NK-92 treated with Interleukin-12 subunit alpha and Interleukin-12 subunit beta, amount 100 ng/mL, for 24 hours (cell line): ENCODE measurements at places on chromosomes 11 and 22.

DNA sequence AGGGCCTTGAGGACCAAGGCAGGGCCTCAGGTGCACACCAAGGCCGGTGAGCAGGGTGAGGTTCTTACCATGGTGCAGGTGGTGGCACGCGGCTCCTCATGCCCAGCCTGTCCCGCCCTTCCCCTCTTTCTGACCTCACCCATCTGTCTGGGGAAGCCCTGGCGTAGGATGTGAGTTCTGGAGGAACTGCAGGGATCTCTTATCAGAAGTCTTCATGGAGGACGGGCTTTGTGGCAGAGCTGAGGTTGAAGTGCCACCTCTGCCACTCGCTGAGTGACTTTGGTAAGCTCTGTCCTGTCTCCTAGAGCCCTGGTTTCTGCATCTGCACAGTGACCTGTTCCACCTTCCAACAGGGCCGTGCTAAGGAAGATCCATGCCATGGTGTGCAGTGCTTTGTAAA lies 49.1 kb downstream of the LRRC32 start:
- DNase-seq: no peak

- no peak for DNase-seq
Observed at GRCh38 chr11:41486424-41486823, 27.0 kb upstream of the LRRC4C start.

DNA sequence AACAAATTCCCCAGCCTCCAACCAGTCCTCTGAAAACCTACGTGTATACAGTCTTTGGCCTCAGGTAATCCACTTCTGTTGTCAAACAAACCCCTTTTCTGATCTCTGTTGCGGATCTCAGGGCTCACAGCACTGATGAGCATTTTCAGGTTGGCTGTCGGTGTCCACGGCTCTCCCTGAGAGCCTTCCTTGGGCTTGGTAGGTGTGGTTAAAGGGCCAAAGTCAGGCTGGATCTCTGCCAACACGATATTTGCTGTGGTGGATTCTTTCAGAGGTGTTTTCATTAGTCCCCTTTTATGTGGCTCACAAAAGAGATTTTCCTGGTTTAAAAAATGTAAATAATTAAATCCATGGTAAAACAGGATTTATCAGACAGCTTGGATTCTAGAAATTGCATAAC lies 2.9 kb downstream of the E2F8 start:
- no peak for DNase-seq

DNA sequence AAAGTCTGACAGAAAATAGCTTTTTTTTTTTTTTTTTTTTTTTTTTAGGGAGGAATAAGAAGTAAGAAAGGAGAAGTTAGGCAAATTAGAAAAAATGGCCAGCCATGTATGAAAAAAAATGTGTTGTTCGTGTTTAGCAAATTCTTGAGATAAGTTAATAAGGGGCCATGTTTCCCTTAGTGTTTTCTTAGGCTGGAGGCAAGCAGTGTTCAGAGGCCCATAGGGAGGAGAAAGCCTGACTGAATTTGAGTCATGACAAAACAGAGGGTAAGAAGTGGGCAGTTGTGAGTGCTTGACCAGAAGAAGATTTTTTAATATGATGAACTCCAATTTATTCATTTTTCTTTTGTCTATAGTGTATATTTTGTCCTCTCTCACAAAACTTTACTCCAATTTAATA lies 766.4 kb downstream of the FAM181B start:
- DNase-seq: no peak

GRCh38 chr11:71326328-71326940 lies 74.1 kb upstream of the SHANK2 start:
- DNase-seq: no peak

DNA sequence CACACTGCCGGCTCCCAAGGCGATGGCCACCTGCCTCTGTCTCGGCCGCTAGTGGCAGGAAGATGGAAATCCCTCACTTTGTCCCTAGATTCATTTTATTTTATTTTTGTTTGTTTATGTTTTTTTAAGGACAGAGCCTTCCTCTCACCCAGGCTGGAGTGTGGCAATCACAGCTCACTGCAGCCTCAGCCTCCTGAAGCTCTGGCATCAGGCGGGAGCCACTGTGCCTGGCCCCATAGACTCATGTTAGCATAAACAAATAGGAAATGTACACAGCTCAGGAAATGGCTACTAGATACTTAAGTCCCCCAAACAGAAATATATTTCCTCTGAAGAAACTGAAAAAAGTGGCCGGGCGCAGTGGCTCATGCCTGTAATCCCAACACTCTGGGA lies 3.5 kb downstream of the TMEM80 start:
- no peak for DNase-seq

- no peak for DNase-seq
Observed at GRCh38 chr11:126336138-126336541, 19.3 kb upstream of the ST3GAL4 start.

DNA sequence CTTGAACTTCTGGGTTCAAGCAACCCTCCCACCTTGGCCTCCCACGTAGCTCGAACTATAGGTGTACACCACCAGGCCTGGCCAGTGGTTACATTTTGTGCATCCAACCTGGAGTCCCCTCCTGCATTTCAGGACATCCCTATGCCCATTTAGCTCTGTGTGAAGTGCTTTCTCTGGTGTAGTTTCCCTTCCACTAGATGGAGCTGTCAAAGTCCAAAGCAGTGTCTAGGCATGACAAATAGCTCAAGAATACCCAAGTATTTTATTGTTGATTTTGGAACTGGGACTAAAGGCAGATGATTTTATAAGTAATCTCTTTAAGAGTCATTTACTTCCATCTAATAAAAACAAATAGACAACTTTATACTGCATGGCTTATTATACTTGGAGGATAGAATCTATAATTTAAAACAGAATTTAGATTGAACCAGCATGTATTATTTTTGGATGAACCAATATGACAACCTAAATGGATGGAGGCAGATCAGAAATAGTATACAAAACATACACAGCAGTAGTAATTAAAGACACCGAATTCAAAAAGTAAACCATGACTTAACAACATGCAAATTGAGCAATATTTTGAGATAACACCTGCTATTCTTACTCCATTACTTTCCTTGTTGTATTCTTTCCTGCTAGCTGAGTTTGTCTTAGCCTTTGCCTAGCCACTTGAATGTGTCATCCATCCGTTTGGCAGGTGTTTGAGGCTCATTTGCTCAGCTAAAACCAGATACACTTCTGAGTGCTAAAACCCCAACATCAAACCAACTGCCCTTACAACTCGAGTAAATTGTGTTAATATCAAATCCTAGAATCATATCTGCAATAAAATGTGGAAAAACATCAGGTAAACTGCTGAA lies 37.7 kb downstream of the EIF4ENIF1 start:
- peak; percentile 2 for DNase-seq

GRCh38 chr11:10785146-10785474 lies 23.6 kb downstream of the EIF4G2 start:
- DNase-seq: no peak
